Stimulated activated CD8-positive, alpha-beta memory T cell treated with anti-CD3 and anti-CD28 coated beads, Interleukin-15, amount 100 ng/mL, for 24 hours (primary cell): ENCODE measurements at places on chromosomes 13 and 19.

DNA sequence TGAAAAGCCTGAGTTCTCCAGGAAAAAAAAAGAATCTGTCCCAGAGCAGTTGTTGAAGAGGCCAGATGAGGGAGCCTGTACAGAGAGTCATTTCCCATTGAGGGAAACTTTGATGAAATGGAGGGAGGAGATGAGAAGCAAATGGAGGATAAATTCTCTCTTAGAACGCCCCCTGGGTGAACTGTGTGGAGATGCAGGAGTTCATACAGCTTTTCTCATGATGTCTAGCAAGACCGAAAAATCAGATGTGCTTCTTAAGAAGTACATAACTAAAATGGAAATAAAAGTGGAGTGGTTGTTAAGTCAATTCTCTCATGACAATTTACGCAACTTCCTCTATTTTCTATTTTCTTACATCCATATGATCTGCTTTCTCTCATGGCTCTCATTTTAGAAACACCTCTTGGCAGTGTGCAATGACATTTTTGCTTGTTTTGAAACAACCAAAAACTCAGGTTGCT, 1263.1 kb downstream of the PCDH9 start:
- DNase-seq = no peak

GRCh38 chr13:31927219-31927653, 104.3 kb upstream of the FRY start:
- DNase-seq = no peak

GRCh38 chr19:33796164-33796875, at the start of gene KCTD15:
Gene KCTD15, plus strand, starts transcription at chr19:33796870. Its CDS starts 3,585 bp downstream, at chr19:33800455.
- no peak for DNase-seq

GRCh38 chr19:46603195-46603637, 2.1 kb downstream of the CALM3 start:
- DNase-seq = no peak

DNA sequence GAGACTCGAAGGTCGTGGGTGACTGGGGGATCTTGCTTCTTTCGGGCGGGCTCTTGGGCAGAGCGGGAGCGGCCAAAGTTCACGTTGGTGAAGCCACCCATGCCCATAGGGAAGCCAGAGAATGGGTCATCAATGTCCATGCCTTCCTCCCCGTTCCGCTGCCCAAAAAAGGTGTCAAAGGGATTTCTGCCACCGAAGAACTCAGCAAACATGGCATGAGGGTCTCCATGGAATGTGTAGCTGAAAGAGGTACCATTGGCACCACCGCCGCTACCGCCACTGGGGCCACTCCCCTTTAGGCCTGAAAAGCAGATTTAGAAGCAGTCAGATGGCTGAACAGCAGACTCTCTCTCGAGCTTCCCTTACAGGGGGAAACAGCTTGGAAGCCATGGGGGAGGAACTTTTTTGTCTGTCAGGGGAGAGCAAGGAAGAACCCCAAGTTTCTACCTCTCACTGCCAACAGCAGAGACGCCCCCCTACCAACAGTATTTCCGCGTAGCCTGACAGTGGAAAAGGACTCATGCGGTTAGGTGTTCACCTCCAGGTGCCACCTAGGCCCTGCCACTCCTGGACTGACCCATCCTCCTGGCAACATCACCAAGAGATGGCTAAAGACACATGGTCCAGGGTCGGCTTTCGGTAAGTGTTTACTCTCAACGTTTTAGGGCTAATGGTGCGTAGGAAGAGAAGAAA, 1.3 kb downstream of the DNAJB1 start:
- DNase-seq = no peak

DNA sequence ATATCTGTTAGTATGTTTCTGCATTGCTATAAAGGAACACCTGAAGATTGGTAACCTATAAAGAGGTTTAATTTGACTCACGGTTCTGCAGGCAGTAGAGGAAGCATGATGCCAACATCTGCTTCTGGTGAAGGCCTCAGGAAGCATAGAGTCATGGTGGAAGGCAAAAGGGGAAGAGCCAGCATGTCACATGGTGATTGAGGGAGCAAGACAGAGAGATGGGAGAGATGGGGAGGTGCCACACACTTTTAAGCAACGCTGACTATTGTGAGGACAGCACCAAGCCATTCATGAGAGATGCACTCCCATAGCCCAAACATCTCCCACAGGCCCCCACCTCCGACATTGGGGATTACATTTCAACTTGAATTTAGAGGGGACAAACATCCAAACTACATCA, 32.8 kb downstream of the COG6 start:
- DNase-seq = no peak

DNA sequence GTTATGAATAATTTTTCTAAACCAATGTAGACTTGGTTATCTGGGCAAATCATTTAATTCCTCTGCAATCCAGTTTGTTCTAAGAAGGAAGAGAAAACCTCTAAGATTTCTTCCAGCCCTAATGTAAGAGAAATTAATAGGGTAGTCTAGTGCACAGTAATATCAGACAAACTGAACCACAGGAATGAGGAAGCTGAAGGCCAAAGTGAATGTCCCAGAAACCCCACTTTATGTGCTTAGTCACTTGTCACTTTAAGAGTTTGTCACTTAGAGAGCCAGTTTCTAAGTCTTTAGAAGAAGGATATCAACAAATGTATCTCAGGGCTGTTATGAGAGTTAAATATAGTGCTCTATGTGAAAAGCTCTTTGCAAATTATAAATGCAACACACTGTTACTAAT, 750.6 kb downstream of the DIAPH3 start:
- DNase-seq = no peak

- DNase-seq = no peak
Measured at GRCh38 chr13:33129094-33129832, 113.0 kb downstream of the KL start.

- no peak for DNase-seq
Measured at GRCh38 chr19:31980796-31981195, 364.6 kb upstream of the ZNF507 start.

- no peak for DNase-seq
Measured at GRCh38 chr13:74919914-74920313, 562.1 kb downstream of the TBC1D4 start.

- DNase-seq = no peak
Measured at GRCh38 chr13:101423872-101424271, 7.6 kb upstream of the NALCN start.
